Activated effector memory CD4-positive, alpha-beta T cell treated with anti-CD3 and anti-CD28 coated beads, Interleukin-2, amount 50 U/mL, for 16 hours (primary cell): ENCODE measurements at places on chromosomes 12 and 14.

DNA sequence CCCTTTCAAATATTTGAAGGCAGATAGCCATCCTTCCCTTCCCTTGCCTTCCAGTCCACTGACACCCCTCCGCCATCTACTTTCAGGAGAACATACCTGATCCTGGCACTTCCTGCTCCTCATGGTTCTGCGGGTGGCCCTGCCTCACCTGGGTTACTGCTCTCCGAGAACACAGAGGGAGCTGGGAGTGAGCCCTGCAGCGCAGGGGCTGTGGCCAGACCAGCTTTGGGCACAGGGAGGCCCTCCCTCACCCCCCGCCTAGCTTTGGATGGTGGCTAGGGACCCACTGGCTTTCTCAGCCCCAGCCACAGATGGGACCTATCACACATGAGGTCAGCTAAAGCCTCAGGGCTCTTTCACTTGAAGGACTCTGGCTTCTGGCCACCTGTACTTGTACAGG, 12.4 kb downstream of the IQSEC3 start:
- DNase-seq, result no peak

DNA sequence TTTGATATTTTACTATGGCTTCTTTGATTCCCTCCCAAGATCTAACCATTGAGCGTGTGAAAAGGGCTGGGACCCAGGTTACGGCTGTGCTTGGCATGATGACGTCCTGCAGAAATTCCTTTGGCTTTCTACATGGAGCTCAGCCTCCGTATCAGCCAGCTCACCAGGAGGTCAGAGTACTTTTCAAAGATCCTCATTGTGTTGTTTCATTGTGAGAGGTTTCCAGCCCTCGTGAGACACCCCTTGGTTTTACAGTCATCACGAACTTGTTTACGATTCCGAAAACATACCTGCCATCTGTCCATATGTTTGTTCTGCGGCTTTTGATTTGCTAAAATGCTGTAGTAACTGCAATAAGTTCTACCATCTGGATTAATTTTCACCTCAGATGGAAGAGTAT, 453.1 kb downstream of the TMEM121 start:
- DNase-seq, result no peak

- no peak for DNase-seq
These were observed 26.4 kb downstream of the SETD3 start for GRCh38 chr14:99454246-99454645.

DNA sequence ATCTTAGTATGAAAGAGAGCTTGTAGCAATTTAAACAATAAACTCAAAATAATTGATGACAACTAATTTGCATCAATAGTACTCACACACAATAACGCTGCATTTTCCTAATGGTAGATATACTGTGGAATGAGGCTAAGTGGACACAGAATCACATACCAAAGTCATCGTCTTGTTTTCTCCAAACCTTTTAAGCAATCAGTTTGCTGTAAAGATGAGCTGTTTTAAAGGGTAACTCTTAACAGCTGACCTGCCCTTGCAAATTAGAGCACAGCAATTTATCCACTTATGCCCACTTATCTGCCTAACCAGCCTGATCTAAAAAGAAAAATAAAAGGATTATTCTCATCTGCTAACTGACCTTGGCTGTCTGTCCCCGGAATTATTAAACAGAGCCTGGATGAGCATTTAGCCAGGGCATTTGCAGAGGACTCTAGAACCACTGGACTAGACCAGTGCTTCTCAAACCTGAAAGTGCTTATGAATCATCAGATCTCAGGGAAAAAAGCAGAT, 174.3 kb upstream of the BCL2L14 start:
- DNase-seq, result no peak

DNA sequence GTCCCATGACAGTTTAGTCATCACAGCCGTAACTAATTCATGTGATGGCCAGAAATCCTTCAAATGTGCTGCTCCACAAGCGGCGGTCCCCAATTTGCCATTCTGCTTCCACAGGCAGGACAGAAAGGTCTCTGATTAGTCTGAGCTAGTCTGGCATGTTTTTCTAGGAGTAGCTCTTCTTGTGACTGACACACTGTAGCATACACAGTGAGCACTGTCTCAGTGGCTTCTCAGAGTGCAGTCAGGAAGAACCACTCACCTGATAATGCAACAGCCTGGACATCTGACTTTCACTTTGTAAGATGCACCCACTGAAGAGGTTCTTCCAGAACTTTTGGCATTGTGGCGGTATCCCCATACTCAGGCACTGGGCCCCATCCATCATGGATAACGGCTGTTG, 1266.2 kb downstream of the TMEM121 start:
- DNase-seq, result no peak

- DNase-seq, result no peak
These were observed 536.8 kb upstream of the ATP2B1 start for GRCh38 chr12:90245391-90245790.

DNA sequence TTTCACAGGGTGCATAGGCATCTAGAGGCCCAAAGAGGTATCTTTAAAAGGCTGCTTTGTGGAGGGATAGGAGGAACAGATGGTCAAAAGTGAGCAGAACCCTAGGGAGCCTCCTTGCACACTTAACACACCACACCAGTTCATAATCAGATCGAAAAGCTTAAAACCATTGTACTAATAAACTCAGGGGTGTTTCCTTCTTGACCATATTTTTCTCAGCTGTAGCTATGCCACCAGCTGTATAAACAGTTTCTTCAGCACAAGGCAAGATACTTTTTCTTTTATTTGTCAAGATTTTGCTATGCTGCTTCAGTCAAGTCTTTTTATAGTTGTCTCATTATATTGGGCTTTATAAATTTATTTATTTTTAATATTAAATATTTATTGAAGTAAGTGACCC, 88.7 kb downstream of the RIC8B start:
- no peak for DNase-seq

DNA sequence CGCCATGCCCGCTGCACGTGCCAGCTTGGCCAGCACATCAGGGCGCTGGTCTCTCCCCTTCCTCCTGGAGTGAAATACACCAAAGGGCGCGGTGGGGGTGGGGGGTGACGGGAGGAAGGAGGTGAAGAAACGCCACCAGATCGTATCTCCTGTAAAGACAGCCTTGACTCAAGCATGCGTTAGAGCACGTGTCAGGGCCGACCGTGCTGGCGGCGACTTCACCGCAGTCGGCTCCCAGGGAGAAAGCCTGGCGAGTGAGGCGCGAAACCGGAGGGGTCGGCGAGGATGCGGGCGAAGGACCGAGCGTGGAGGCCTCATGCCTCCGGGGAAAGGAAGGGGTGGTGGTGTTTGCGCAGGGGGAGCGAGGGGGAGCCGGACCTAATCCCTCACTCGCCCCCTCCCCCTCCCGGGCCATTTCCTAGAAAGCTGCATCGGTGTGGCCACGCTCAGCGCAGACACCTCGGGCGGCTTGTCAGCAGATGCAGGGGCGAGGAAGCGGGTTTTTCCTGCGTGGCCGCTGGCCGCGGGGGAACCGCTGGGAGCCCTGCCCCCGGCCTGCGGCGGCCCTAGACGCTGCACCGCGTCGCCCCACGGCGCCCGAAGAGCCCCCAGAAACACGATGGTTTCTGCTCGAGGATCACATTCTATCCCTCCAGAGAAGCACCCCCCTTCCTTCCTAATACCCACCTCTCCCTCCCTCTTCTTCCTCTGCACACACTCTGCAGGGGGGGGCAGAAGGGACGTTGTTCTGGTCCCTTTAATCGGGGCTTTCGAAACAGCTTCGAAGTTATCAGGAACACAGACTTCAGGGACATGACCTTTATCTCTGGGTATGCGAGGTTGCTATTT, 914 bp upstream of the CCND2 start:
- peak; percentile 90 for DNase-seq

GRCh38 chr12:108727868-108728735, 3.2 kb downstream of the CORO1C start:
- DNase-seq, result no peak

GRCh38 chr12:31702047-31702446, 26.8 kb downstream of the AMN1 start:
- no peak for DNase-seq
